A549 treated with Mapracorat at 1 μM for 4 hours (cell line): ENCODE measurements at places on chromosomes 5 and 9. TPM values are rescaled to one million over a fixed set of nuclear protein-coding genes. Genes with fewer than 3 reads are reported as not detected.

CBY3 gene
- total RNA-seq, result not detected in 5 replicates

LNPEP gene
- 5.7 to 8.8 TPM (median 7.1 TPM) in 5 replicates for total RNA-seq

ANXA2R gene
- 2.5 to 4.2 TPM (median 2.6 TPM) in 5 replicates for total RNA-seq

C6 gene
- total RNA-seq, result not detected in 5 replicates

TRIO gene
- 92.8 to 109 TPM (median 101 TPM) in 5 replicates for total RNA-seq

TAF1L gene
- total RNA-seq, result not detected in 5 replicates

FAM221B gene
- not detected in 5 replicates for total RNA-seq

ATP10B gene
- total RNA-seq, result not detected in 5 replicates

SELENOP gene
- 0.15 to 0.28 TPM (median 0.25 TPM) in 3 of 5 replicates, not detected in the others for total RNA-seq

BNC2 gene
- 4.1 to 6.7 TPM (median 5.2 TPM) in 5 replicates for total RNA-seq

PCDHB9 gene
- 0.03 to 0.26 TPM (median 0.05 TPM) in 3 of 5 replicates, not detected in the others for total RNA-seq

COL15A1 gene
- total RNA-seq, result 0.30 to 0.57 TPM (median 0.53 TPM) in 5 replicates

DMXL1 gene
- 8.4 to 10.9 TPM (median 9.9 TPM) in 5 replicates for total RNA-seq

PGM5 gene
- not detected in 5 replicates for total RNA-seq

NUTM2G gene
- total RNA-seq, result not detected in 5 replicates

TMEM252 gene
- not detected in 5 replicates for total RNA-seq

SLC1A1 gene
- 0.82 to 1.7 TPM (median 1.1 TPM) in 5 replicates for total RNA-seq

CCDC69 gene
- 1.1 to 2.3 TPM (median 1.4 TPM) in 5 replicates for total RNA-seq

ECSCR gene
- not detected in 5 replicates for total RNA-seq

NR5A1 gene
- total RNA-seq, result 0.06 to 0.23 TPM (median 0.15 TPM) in 3 of 5 replicates, not detected in the others

DBH gene
- total RNA-seq, result not detected in 5 replicates

PRSS3 gene
- total RNA-seq, result 11.8 to 13.5 TPM (median 12.6 TPM) in 5 replicates

ANKRD34B gene
- 0.04 to 0.16 TPM (median 0.09 TPM) in 4 of 5 replicates, not detected in the other for total RNA-seq

MARCOL gene
- not detected in 5 replicates for total RNA-seq

CATSPER3 gene
- 0.22 to 0.41 TPM (median 0.37 TPM) in 5 replicates for total RNA-seq

FAM151B gene
- total RNA-seq, result 1.1 to 2.3 TPM (median 1.5 TPM) in 5 replicates

PTPRD gene
- 0.07 to 0.44 TPM (median 0.36 TPM) in 5 replicates for total RNA-seq
